ENCODE measurements at places on chromosomes 3 and 15.

DNA sequence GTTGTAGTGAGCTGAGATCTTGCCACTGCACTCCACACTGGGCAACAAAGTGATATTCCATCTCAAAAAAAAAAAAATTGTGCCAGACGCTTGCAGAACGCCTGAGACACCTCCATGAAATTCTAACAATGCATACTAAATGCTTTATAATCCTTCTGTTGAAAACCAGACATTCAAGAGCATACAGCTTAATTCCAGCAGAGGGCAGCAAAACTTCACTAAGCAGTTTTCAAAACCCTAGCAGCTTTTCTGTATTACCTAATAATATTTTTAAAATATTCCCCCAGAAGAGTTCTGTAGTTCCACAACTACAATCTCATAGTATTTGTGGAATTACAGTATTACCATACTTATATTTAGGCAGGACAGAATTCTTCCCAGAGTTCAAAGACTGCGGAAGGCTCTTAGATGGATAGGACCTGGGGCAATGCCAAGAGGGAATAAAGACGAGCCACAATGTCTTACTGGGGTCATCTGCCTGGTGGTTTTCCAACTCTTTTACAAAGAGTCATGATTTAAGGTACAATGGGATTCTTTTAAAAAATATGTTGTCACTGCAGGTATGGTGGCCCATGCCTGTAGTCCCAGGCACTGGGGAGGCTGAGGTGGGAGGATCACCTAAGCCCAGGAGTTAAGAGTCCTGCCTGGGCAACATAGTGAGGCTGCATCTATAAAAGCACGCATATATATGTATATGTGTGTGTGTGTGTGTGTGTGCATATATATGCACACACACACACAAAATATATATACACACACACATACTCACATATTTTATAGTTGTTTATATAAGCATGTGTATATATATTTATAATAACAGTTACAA, 19.6 kb upstream of the TASOR start:
- DNase-seq, result no peak

GRCh38 chr3:46679681-46680080, 13.8 kb downstream of the ALS2CL start:
- no peak for DNase-seq

GRCh38 chr3:32093204-32093603, 13.2 kb upstream of the GPD1L start:
- DNase-seq, result no peak

DNA sequence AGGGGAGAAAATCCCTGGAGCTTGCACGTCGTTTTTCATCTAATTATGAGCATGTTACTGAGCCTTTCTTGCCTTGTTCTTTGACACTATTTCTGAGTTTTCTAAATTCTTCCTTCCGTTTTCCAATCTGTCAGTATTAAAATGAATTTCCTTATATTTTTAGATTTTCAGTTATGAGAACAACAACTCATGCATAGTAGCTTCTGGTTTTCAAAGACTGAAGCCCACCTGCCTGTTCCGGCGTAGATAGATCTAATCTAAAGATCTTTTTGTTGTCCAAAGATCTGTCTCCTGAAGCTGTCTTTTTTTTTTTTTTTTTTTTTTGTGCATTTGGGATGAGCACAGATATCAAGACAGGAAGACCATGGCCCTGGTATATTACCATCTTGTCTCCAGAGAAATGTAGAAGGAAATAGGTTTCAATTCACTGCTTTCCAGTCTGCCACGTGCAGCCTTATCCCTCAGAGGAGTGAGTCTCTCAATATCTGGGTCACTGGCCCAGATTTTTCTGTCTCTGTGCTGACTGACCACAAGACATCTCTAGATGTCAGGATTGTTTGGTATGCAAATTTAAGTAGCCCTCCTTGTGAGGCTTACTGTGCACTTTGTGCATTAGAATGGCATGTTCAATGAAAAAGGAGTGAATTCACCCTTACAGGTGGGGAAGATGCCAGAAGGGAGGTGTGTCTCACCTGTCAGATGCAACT, 222.3 kb upstream of the TMC3 start:
- DNase-seq, result no peak

- DNase-seq, result no peak
These were observed 33.6 kb upstream of the SEC13 start for GRCh38 chr3:10354361-10355015.

DNA sequence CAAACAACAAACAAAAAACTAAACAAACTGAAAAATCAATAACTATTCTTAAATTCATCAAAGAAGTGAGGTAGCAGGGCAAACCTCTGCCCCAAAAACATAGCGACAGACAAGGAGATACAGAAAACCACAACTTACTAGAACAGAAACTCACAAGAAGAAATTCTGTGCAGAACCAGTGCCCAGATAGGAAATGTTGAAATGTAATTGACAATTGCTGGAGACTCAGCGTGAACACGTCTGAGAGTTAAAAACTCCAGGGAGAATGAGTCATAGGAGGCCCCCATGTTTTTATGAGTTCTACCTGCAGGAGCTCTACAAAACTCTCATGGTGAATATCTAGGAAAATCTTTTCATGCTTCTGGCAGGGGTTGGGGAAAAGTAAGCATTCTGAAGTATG, 95.5 kb upstream of the SETMAR start:
- DNase-seq, result no peak
